ENCODE measurements at places on chromosomes 5 and 9.

DNA sequence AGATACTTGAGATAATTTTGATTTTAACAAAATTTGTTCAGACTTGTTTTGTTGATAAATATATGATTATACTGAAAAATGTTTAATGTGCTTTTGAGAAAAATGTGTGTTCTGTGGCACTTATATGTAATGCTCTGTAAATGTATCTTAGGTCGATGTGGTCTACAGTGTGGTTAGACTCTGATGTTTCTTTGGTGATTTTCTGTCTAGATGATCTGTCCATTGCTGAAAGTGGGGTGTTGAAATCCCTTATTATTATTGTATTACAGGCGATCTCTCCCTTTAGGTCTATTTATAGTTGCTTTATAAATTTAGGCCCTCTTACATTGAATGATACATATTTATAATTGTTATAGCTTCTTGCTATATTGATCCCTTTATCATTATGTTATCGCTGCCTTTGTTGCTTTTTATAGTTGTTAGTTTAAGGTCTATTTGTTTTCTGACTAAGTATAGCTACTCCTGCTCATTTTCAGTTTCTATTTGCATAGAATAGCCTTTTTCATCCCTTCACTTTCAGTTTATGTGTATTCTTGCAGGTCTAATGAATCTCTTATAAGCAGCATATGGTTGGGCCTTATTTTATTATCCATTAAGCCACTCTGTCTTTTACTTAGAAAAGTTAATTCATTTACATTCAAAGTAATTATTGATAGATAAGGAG is 124.3 kb downstream of the MRPS30 start:
- no peak for DNase-seq

DNA sequence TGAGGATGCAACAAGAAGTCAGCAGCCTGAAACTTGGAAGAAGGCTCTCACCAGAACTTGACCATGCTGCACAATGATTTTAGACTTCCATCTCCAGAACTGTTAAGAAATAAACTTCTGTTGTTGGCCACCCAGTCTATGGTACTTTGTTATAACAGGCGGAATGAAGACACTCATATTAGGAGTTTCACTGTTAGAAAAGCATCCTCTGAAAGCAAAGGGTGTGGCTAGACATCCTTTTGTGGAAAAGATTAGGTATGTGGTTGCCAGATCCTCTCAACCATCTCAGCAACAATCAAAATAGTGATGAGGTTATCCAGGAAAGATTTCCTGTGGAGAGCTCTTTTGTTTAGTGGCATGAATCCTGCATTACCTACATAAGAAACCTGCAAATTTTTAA is 20.7 kb downstream of the ITGA2 start:
- no peak for DNase-seq

- DNase-seq = no peak
Observed at GRCh38 chr5:6134281-6134680, 244.1 kb downstream of the MED10 start.

DNA sequence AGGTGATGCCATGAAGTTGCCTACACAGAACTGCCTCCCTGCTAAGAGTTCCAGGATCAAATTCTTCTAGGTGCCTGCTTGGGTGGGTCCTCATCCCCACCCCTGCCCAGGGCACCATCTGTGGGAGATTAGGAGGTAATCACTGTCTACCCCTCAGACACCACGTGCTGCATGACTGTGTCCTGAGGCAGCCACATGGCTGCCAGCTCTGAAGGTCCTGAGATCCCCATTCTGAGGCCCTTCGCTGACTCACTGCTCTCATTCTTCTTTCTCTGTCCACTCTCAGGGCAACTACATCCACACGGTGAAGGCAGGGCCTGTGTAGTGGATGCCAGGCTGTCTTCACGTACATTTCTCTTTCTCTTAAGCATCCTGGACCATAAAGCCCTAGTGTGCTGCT is 222.9 kb upstream of the ANKRD55 start:
- no peak for DNase-seq

- DNase-seq = no peak
Observed at GRCh38 chr5:66848749-66849641, 252.8 kb downstream of the MAST4 start.

DNA sequence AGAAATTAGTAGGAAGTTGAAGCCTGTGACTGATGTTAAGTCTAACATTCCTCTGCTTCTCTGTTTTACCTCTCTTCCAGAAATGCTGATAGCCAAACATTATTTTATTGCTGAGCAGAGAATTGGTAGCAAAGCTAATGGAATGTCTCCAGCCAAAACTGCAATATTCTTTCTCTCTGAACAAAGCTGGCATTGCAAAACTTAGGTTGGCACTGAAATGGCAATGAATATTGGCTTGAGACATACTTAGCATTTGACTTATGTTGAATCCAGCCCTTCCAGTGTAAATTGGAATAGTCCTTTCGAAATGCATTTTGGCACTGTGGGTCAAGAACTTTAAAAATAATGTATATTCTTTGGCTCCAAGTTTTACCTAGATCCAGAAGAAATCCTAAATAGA is 21.1 kb downstream of the FAF2 start:
- no peak for DNase-seq

- DNase-seq = no peak
Observed at GRCh38 chr5:43401827-43402226, 10.4 kb downstream of the CCL28 start.

DNA sequence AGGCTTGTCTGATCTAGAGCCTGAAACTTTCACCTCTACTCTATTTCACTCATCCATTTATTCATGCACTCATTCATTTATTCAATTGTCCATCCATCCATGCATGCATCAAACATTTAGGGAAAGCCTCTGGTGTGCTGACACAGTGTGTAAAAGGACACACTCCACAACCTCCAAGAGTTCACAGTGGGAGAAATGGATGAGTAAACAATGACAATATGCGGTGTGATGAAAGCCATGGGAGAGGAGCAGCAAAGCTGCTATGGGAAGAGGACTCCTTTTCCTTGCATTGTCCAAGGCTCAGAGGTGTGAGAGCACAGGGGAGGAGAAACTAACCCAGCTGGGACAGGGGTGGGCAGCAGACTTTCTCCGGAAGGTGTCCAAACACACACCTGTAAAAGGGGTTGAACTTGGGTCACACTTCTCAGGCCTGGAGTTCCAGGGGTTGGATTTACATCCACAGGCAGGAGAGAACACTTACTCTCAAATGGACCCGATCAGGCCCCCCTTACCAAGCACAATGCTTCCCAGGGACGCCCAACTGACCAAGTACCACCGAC is 21.2 kb upstream of the PFDN1 start:
- no peak for DNase-seq

DNA sequence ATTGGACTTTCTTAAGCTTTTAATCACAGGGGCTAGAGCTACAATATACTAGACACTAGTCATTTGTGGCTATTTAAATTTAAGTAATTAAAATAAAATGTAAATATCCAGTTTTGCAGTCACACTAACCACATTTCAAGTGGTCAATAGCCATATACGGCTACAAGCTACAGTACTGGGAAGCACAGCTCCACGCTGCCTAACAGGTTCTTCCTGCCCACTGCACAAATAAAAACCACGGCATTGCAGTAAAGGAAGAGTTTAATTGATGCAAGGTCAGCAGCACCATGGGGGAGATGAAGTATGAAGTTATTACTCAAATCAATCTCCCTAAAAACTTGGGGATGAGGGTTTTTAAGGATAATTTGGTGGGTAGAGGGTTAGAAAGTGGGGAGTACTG is 134.1 kb downstream of the LURAP1L start:
- DNase-seq = no peak

DNA sequence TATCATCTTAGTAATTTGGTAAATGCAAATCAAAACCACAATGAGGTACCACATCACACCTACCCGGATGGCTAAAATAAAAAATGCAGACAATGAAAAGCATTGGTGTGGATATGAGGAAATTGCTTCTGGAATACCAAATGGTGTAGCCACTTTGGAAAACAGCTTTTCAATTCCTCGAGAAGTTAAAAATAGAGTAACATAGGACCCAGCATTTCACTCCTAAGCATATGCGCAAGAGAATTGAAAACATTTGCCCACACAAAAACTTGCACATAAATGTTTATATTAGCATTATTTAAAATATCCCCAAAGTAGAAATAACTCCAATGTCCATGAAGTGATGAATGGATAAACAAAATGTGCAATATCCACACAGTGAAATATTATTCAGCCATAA is 608.7 kb downstream of the ISL1 start:
- no peak for DNase-seq

DNA sequence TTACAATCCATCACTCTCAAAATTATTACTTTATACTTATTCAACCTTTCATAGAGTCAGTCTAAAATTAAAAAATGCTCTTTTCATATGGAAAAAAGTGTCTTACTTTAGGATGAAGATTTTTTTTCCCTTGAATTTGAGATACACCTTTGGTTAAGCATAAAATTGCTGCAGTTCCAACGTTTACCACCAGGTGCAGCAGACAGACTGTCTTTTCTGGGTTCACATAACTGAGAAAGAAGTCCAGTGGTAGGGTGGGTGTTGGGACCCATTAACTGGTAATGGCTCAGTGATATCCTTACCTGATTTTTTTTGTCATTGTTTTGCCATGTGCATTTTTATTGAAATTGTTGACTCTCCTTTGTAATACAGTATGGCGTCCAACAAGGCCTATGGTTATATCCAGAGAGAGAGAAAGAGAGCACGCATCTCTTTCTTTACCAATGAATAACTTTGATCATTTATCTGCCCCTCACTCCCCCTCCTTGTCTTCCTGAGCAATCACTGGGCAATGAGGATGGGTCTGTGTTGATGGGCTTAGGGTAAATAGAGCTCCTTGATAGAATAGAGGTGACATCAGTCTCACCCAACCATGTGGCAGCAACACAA is 98.4 kb downstream of the FBXL7 start:
- DNase-seq = no peak

- DNase-seq = no peak
Observed at GRCh38 chr9:19985081-19985480, 196.2 kb upstream of the SLC24A2 start.

DNA sequence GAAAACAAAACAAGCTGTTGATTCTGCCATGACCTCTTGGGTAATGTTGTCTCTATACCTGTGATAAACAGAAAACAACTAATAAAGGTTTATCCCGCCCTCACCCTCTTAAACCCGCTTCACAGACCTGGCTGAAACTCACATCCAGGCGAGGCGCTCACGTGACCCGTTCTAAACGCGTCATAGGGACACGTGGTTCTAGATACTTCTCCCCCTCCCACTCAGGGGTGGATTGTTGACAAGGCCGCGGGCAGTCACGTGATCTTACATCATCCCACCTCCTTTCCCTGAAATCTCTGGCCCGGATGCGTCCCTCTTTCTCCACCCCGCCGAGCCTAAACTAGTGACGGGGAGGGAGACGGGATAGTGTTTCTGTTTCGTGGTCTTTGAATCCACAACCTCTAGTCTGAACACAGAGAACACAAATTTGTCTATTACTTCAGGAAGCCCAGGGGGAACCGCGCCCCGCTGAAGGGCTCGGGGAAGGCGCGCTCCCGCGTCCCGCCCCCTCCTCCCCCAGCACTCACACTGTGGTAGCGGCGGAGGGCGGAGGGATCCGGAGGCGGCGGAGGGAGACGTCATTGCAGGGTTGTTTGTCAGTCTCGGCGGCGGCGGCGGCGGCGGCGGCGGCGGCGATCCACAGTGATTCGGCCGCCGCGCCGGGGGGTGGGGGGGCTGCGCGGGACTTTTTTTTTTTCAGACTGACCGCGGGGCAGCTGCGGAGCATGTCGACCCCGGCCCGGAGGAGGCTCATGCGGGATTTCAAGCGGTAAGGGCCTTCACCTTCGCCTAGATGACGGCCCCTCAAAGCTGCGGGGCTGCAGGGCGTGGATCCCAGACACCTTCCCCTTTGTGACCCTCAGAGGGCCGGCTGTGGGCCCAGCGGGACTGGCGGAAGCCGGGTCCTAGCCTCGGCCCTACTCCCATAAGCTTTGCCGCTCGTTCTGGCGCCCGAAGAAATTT is at the start of gene UBE2B:
UBE2B (plus strand) TSS at position 699 of the 963 bp plus-strand sequence; CDS start at position 726, 27 bp downstream.
- peak; percentile 93 for DNase-seq

DNA sequence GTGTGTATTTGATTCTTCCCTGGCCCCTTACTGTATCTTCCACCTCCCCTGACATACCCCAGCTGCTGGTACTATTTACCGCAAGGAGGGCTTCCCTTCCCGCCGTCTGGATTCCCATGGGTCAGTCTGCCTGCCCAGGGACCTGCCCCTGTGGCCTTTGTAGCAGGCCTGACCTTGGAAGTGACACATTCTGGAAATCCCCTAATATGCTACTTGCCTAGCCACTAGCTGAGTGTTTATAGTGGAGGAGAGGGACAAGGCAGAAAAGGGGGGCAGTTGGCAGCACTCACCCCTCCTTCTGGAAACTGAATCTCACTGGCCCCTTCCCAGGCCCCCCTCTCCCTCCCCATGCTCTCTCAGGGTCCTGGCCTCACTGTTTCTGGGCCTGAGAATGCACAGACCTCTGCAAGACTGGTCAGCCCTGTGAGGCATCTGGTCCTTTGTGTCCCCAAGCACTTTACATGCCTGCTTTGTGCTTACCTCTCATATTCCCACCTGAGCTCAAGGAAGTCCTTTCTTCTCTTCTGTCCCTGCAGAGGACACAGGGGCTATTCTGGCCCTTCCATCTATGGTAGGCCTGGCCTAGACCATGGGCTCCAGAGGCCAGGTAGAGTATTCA is 8.2 kb upstream of the CCL21 start:
- no peak for DNase-seq

DNA sequence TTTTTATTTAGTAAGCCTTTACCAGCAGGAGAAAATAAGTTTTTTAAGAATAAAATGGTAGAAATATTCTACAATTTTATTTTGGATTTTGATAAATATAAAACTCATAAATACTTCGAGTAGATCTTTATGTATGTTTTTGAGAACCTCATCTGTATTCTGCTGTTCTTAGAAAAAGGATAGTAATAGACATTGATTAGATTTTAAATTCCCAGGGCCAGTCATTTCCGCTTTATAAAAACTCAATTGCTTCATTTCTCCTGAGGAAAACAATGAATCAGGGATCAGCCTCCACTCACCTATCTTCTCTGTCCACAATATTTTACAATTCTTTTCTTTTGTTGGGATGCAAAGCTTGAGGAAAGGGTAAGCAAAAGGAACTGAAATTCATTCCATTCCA is 1983.5 kb upstream of the C9orf72 start:
- no peak for DNase-seq

DNA sequence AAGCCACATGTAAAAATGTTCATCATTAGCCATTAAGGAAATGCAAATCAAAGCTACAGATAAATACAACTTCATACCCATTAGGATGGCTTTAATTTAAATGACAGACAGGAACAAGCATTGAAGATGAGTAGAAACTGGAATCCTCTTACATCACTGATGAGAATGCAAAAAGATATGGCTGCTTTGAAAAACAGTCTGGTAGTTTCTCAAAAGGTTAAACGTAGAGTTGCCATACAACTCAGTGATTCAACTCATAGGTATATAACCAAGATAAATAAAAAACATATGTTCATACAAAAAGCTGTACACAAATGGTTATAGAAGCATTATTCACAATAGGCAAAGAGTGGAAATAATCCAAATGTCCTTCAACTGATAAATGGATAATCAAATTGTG is 228.8 kb upstream of the ZNF462 start:
- no peak for DNase-seq

DNA sequence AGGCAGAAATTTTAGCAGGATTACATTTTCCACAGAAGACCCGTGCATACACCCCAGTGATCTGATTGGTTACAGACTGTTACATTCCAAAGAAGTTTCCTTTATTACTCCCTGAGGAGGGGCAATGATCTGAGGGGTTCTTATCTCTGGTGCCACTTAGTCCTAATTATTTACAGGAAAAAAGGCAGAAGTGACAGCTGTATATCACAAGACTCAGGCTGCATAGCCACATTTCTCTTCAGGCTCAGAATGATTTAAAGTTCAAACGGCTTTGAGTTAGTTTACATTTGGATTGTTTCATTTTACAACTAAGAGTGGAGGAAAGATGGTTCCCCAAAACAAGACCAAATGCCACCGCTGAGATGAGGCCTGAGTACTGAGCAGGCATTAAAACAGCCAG is 17.3 kb downstream of the NAIF1 start:
- no peak for DNase-seq
